ENCODE measurements at places on chromosomes 7 and 10. TPM values are rescaled to one million over a fixed set of nuclear protein-coding genes. Genes with fewer than 3 reads are reported as not detected.

ARID5B gene
- 45.0 TPM for polyA plus RNA-seq

CFAP46 gene
- polyA plus RNA-seq = 7.0 TPM

DLX5 gene
- 0.13 TPM for polyA plus RNA-seq

LSM8 gene
- 60.7 TPM for polyA plus RNA-seq

MINDY4 gene
- polyA plus RNA-seq = 14.8 TPM

CD36 gene
- polyA plus RNA-seq = 22.6 TPM

ZDHHC6 gene
- 53.6 TPM for polyA plus RNA-seq

CLDN12 gene
- polyA plus RNA-seq = 62.8 TPM

UTF1 gene
- not detected for polyA plus RNA-seq

All from left renal cortex interstitium (tissue), 4 donors.